ENCODE measurements at places on chromosomes 6 and 20.

DNA sequence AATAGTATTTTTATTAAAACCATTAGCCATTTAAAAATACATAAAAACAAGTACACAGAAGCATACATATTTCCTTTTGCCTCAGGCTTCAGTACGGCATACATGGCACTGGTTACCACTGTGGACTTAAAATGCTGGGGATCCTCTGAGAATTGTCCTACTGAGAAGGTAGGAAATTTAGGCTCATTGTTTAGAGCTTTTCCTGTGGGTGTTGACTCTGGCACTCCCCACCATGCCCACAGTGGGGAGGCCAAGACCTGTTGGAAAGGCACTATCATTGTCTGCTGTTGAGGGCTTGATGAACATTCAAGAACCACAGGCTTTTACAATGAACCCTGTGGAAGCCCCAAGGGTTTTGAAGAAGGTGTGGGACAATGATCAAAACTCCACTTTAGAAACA lies 473.4 kb downstream of the BTBD3 start:
- DNase-seq, result no peak

DNA sequence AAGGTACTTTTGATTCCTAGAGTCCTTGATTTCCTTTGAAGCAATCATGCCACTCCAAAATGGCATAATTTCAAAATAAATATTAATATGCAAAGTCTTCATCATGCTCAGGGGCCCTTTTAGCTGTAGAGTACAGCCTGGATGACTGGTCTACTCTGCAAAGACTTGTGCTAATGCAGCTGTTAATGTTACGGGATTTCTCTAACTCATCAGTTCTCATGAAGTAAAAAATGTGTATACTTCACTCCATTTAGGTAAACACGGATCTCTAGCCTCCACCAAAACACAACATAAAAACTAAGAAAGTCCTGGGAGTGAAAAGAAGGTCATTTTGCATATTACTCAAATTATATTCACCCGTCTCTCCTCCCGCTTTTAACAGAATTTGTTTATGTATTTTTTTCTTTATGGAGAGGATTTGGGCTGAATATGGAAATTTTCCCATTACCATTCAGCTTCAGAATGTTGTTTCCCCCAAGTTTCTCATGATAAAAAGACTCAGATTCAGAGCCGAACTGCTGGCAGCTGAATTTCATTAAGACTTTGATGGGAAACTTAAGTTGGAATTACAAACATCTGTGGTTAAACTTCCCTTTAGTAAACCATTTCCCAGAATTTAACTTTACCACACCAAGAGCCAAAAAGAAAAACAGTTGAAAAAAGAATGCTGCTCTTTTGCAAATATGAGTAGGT lies 8.7 kb downstream of the LAMA4 start:
- no peak for DNase-seq

GRCh38 chr6:144886682-144887081 lies 601.5 kb downstream of the UTRN start:
- DNase-seq, result no peak

GRCh38 chr6:36754582-36755434 lies 57.2 kb downstream of the RAB44 start:
- DNase-seq, result no peak

DNA sequence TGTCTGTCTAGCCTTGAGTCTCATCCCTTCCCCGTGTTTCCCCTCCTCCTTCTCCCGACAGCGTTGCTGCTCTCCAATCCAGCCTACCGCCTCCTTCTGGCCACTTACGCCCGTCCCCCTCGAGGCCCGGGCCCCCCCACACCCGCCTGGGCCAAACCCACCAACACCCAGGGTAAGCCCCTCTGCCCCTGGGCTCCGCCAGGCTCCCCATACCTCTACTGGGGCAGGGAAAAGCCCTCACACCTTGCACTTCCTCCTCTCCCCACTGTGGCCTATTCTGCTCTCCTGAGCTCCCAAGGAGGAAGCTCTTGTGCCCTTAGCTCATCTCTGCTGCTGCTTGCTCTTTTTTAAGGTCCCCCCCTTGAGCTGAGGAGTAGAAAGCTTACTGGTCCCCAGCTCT lies 11.0 kb downstream of the DDR1 start:
- DNase-seq, result no peak

DNA sequence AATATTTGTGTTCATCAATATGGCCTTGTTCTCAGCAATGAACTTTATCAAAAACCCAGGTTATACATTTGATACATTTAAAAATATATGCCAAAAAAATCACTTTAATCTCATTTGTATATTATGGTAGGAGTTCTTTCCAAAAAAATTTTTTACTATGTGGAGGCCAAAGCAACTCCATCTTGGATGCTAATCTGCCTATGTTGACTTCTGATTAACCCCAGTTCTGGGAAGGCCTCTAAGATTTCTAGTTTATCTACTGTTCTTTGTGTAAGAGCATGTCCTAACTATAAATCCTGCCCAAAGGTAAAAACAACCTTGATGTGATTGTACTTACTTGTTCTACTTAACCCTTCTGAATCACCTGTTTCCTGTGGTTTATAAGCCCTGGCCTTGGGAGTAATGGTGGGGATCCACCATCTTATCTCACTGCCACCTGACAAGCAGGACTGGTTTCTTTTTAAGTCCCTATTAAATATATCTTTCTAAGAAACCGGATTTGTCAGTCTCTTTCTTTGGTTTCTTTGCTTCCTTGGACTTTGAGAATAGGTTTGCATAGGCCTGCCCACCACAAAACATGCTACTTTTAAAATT lies 46.7 kb downstream of the RNGTT start:
- no peak for DNase-seq

DNA sequence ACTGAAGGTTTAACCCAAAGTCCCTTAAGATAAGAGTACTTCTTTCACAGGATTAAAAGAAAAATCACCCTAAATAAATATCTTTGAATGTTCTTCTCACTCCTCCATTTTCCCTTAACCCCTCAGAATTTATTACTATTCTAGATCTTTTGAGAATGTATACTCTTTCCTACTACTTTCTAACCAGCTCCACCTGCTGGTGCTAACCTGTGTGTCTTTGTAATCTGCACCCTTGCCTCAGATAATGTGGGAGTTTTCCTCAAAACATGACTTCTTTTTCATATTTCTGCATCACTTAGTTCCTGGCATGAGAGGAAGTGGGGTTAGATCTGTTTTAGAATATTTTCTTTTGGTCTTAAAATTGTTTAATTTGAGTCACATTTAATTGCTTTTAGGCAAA lies 394.2 kb downstream of the BMP2 start:
- no peak for DNase-seq

DNA sequence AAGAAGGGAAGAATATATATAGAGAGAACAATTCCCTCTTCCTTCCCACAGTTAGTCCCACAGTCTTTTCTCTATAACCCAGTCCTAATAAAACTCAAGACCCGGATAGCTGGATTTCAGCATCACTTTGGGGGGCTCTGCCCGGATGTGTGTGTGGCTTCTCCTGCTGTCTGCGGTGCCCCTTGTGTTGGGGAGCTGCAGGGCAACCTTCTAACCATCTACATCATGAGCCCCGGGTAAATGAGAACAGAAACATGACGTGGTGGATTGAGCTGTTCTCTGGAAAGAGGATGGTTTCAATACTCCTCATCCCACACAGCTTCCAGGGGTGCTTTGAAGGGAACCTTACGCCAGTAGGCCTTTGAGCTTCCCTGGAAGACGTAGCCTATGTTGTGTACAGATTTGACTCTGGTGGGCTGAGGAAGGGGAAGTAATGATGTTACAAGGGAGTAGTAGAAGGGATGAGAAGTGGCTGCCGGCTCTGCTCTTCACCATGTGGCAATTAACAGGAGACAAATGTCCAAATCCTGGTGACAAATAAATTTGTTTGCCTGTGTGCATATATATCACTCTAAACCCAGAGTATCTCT lies 13.5 kb upstream of the PRDM1 start:
- no peak for DNase-seq
